ENCODE measurements at places on chromosomes 12 and 14.

GRCh38 chr14:102644523-102644922, 52.1 kb downstream of the RCOR1 start:
- no peak for DNase-seq

DNA sequence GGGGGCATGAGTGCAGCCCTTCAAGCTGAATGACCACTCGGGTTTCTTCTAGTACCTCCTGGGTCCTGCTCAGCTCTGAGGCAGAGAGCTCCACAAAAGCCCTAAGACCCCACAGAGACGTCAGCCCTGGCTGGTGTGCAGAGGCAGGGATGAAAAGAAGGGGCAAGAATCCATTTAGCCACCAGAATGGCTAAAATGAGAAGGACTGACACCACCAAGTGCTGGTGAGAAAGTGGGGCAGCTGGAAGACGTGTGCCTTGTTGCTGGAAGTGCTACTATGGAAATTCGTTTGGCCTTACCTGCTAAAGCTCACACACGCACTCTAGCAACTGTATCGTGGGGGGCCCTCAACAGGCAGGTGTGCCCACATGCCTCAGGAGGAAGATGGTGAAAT, 26.7 kb downstream of the RILPL1 start:
- no peak for DNase-seq

DNA sequence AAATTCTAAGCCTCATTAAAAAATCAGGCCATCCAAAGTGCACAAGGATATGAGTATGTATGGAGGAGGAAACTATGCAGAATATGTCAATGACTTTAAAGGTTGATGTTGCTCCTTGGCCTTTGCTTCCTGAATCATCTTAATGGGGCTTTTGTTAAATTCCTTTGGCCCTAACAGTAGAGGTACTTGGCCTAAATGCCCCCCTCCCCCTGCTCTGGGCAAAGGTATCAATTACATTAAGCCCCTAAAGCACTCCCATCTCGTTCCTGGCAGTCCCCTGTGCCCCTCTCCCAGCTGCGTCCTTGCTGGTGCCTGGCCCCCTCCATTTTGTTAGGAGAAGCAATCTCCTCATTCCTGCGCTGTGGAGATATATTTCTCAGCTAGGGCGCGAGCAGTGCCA, 4.8 kb downstream of the COPZ1 start:
- no peak for DNase-seq

- no peak for DNase-seq
These were observed 241.4 kb downstream of the PHLDA1 start for GRCh38 chr12:75790219-75790618.

- no peak for DNase-seq
These were observed 65.3 kb downstream of the IQSEC3 start for GRCh38 chr12:131732-132495.

GRCh38 chr12:108097160-108097911, 31.8 kb upstream of the WSCD2 start:
- DNase-seq: no peak

GRCh38 chr12:47297993-47298392, 218.2 kb upstream of the AMIGO2 start:
- DNase-seq: no peak

DNA sequence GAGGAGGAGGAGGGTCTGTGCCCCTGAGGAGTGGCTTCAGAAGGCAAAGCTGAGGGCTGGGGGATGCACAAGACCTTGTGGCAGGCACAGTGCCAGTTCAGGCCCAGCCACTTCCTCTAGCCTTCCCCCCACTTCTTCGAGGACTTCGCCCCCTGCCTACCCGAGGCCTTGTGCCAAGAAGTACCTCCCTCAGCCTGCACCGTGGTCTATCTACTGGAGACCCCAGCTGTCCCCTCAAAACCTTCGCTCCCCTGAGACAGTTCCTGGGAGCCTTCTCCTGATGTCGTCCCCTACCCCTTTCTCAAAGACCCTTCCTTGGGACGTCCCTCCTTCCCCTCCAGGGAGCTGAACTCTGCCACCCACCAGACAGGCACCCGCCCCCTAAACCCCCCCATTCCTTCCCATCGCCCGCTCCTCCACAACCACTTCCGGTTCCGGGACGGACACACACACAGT, 604 bp downstream of the ZNF384 start:
- no peak for DNase-seq

- DNase-seq: no peak
These were observed 41.3 kb upstream of the CEP83 start for GRCh38 chr12:94500831-94501567.

GRCh38 chr12:16269946-16270345, 7.5 kb downstream of the SLC15A5 start:
- no peak for DNase-seq

- DNase-seq: no peak
These were observed 386.7 kb upstream of the NOVA1 start for GRCh38 chr14:26984311-26985177.

DNA sequence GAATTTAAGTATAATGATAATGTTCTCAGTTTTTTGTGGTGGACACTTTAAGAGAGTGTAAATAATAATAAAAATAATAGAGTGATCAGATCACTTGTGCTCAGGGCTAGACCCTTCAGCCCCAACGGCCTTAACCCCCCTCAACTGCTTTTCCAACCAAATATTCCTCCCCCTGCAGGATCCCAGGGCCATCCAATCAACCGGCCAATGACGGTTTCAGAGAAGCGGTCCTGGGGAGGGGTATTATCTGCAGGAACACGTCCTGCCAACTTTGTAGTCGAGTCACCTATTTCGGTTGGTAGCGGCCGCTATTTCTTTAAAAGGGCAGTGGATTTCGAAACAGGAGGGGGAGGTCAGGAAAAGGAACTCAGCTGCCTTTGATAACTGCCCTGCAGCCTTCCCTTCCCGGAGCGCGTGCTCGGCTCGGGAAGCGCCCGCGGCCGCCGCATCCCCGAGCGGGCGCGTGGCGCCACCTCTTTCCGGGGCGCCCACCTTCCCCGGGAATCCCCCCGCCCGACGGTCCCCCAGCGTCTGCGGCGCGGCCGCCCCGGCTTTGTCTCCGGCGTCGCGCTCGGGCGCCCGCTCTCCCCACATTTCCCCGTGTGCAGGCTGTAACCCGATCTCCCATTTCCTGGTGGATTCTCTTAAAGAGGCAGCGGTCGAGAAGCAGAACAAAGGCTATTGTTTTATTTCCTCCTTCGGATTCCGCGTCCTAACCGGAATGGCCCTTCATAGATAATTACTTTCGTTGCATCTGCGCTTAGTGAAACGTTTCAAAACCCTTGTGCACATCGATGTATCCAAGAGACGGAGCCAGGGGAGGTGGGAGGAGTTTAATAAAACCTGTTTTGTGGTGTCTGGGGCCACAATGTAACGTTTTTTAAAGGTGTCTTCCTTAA, 711 bp upstream of the ETV6 start:
- DNase-seq: peak; percentile 72

- no peak for DNase-seq
These were observed 17.7 kb downstream of the CLEC2D start for GRCh38 chr12:9687228-9687627.

GRCh38 chr12:71636704-71637115, 26.9 kb downstream of the ZFC3H1 start:
- DNase-seq: peak; percentile 31

DNA sequence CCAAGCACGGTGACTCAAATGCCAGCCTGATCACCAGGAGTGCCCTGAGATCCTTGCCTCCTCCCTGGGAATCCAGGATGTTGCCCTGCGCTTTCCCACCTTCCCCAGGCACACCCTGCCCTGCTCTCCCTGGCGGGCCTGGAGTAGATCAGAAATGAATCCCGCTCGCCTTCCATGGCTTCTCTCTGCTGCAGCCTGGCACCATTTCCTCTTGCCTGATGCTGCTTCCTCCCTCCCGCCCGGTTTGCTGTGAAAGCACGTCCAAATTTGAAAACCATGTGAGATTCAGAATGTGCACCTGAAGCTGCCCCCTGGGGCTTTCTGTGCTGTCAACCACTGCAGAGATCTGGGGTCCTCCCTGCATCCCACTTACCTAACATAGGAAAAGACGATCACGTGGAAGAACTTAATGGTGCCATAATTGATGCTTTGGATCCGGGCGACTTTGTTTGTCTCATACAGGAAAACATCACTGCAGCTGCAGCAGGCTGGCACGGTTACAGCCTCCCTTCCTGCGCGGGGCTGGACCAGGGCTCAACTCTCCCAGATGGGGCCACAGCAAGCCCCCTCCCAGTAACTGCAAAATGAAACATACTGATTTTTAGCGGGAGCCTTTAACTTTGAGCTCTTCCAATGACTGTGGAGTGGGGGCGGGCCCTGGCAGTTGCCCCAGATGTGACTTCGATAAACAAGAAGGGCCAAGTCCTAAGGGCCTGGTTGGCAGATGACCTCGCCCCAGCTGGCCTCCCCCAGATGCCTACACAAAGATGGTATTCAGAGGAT, 24.9 kb upstream of the C12orf76 start:
- DNase-seq: no peak

GRCh38 chr14:29709490-29709889, 218.2 kb downstream of the PRKD1 start:
- no peak for DNase-seq

- no peak for DNase-seq
These were observed 611 bp downstream of the SARNP start for GRCh38 chr12:55816881-55817344.

DNA sequence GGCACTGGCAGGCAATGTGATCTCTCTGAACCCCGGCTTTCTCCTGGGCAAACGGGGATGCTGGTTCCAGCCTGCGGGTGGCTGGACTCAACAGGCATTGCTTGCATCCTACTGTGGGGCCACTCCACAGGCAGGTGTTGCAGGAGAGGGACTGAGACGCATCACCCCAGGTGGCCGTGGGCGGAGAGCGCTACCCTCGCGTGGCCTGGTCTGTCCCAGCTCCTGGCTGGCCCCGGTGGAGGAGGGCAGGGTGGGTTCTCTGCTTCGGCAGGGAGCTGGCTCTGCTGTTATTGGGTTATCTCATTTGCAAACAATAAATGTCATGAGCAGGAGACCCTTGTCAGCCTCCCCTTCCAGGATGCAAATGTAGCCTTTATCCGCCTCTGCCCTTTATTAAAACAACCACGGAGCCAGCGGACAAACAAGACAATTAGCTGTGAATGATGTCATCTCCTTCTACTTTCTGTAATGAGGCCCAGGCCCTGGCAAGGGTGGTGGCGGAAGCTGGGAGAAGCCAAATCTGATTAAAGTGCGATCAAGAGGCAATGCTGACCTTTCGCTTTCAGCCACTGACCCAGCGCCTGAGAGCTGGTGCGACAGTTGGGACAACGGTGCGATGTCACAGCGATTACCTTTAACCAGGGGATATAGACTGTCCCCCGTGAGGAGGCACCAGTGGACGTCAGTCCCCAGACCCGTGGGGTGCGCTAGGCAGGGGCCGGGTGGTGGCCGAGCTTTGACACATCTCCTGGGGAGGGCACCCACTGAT, 161.8 kb downstream of the KIF26A start:
- DNase-seq: no peak

DNA sequence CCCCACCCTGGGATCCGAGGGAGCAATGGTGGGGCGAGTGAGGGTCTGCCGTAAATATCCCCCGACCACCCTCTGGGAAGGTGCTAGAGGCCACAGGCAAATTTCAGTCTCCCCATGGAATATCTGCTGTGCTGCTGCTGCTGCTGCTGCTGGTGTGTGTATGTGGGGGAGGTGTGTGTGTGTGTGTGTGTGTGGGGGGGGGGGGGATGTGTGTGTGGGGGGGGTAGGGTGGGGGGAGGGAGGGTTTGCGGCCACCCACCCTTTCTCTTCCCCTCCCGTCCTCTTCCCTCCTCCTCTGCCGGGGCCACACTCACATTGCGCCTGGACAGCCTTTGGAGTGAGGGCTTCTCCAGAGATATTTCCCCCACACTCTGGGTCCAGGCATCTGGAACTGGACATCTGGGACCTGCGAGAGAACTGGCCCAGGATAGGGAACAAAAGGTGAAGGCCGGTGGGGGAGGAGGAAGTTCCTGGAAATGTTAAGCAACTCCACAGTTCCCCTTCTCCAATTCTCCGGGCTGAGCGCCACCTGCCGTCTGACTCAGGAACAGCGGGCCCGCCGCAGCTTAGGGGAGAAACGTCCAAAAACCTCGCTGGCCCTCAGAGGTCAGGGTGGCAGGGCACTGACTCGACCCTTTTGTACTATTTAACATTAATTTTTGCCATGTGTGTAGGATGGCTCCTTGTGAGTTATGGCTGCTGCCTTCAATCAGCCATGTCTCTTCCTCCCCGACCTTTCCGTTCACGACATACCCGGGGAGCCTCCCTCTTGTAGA, at the start of gene C1RL:
Gene C1RL, minus strand, starts transcription at position 419 of the 776 bp plus-strand sequence. Its CDS starts 34 bp downstream, at position 385.
- DNase-seq: peak; percentile 13

- DNase-seq: no peak
These were observed 174.4 kb upstream of the RPH3A start for GRCh38 chr12:112617153-112617505.

- DNase-seq: no peak
These were observed 30.7 kb downstream of the CEP290 start for GRCh38 chr12:88111074-88111652.

- no peak for DNase-seq
These were observed 2.9 kb downstream of the SMARCD1 start for GRCh38 chr12:50087995-50088394.

DNA sequence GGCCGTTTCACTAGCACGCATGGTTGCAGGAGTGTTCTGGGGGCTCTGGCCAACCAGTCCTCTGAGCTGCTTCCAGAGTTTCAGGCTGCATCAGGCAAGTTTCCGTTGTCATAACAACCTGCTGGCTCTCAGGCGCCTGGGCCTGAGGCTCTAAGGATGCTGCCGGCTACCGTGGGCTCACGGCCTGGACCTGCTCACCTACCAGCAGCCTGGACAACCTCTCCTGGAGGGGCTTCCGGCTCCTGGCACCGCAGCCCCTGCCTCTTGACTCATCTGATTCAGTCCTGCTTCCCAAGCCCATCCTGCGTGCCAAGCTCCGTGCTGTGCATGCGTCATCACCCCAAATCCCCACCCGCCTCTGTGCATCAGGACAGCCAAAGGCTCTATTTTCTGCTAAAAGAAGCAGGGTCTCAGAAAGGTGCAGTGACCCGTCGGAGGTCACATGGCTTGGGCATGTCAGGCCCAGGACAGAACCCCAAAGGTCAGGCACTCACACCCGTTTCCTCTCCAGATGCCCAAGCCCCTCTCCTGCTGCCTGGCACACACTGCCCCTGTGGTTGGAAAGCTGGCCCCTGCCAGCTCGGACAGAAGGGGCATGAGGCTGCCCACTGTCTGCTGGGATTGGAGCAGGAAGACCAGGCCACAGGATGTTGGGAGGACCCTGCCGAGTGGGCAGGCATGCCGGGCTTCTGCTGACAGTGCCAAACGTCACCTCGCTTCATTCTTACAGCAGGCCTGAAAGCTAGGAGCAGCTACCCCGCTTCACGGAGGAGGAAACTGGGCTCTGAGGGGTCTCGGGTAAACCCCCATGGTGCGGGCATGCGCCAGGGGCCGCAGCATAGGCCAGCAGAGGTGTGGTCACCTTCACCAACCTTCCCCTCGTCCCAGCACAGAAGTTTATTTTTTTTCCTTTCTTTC, 5.7 kb downstream of the BEGAIN start:
- no peak for DNase-seq

Measured in SIG-M5 (cell line).